ENCODE measurements at places on chromosomes 1 and 21. TPM values are rescaled to one million over a fixed set of nuclear protein-coding genes. Genes with fewer than 3 reads are reported as not detected.

Gene SAMD13
- total RNA-seq: 9.1 TPM

Gene PDE4DIP
- total RNA-seq: 618 TPM

Gene CLCA4
- total RNA-seq: not detected

Gene SLC2A5
- 4.5 TPM for total RNA-seq

Gene SFN
- total RNA-seq: 0.18 TPM

Gene CYP4X1
- total RNA-seq: 3.0 TPM

Gene OPRD1
- 0.27 TPM for total RNA-seq

Gene CELA3A
- not detected for total RNA-seq

Gene STPG1
- total RNA-seq: 1.4 TPM

Gene NTMT2
- 1.8 TPM for total RNA-seq

Gene BEST4
- total RNA-seq: 0.18 TPM

Data from muscle of leg (tissue), 16 donors.